Hypothalamus (tissue), 51 donors: ENCODE measurements at places on chromosomes 11 and 22.
A peak's percentile ranks its signal among the peaks of the same experiment; 100 is the strongest.

GRCh38 chr22:26681395-26681821 lies 24.0 kb downstream of the MIAT start:
- no peak for DNase-seq

DNA sequence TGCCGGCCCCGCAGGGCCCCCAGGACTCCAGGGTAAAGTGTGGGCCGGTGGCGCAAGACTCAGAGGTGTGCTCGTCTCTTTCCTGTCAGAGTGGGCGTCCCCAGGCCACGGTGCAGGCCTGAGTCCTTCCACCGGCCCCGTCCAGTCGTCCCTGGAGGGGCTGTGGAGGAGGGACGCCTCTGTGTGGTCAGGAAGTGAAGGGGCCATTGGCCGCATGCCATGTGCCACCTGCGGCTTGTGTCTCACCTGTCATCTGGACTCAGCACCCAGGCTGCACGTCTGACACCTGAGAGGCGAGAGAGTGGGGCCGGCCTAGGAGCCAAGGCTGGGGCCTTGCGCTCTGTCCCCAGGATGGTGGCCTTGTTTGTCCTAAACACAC lies 25.2 kb downstream of the MUC6 start:
- no peak for DNase-seq

- no peak for DNase-seq
Observed at GRCh38 chr22:37887584-37888378, 18.3 kb upstream of the MICALL1 start.

DNA sequence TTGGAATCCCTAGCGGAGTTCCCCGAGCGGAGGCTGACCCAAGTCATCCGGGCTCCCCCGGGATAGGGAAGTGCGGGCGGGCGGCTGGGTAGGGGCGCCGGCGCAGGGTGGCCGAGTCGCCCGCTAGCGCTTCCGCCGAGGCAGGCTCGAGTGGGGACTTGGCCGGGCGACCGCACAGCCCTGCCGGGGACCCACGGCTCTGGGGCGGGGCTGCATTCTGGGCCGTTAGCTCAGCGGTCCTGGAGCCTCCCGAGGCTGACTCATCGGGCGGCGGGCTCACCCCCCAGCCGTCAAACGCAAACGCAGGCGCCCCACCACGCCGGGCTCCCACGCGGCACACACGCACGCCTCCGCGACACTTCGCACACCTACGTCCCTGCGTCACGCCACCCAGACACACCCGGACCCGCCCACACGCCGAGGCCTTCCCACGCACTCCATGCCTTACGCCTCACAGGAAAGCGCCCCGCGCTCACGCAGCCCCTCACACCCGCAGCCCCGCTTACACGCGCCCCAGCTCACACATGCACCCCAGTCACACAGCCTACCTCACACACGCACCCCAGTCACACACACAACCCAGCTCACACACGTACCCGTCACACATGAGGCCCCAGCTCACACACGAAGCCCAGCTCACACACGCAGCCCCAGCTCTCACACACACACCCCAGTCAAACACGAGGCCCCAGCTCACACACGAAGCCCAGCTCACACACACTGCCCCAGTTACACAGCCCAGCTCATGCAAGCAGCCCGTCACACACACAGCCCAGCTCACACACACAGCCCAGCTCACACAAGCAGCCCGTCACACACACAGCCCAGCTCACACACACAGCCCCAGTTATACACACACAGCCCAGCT lies 1.2 kb downstream of the PHLDB1 start:
- DNase-seq, result peak; percentile 49

- DNase-seq, result no peak
Observed at GRCh38 chr11:44046182-44046581, 1.6 kb upstream of the ACCSL start.
